ENCODE measurements at places on chromosomes 11 and 22.

DNA sequence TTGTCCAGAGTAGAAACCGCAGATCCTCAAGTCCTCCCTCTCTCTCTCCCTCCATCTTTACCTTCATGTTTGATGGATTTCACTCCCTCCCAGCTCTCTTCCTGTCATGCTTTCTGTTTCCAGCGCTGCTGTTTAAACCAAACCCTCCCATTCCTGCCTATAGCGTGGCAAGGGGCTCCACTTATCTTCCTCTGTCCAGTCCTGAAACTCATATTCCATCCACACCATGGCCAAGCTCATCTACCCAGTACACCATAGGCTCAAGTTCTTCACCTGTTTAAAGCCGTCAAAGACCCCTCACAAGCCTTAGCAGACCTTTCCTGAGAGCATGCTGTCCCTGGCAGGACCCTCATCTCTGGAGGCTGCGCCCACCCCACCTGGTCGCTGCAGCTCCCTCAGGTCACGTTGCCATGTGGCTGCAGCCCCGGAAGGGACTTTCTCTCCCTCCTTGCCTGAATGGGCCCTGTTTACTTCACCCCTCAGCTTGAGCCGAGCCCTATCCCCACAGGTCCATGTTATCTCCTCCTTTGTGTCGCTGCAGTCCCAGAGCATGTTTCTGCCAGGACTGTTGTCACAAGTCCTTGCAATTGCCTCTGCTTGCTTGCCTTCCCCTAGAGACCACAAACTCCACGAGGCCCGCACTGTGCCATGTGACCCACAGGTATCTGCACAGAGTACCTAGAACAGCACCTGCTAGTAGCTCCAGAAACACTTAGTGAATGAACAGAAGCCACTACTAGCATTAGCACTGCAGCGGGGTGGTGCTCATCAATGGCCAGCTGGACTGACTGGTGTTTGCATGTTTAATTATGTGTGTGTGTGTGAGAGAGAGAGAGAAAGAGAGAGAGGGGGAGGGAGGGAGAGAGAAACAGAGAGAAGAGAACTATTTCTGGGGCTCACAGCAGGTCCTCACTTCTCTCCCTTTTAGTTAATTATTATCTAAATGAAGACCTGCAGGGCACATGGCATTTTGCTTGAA, 149.4 kb upstream of the SNX19 start:
- DNase-seq, result no peak

DNA sequence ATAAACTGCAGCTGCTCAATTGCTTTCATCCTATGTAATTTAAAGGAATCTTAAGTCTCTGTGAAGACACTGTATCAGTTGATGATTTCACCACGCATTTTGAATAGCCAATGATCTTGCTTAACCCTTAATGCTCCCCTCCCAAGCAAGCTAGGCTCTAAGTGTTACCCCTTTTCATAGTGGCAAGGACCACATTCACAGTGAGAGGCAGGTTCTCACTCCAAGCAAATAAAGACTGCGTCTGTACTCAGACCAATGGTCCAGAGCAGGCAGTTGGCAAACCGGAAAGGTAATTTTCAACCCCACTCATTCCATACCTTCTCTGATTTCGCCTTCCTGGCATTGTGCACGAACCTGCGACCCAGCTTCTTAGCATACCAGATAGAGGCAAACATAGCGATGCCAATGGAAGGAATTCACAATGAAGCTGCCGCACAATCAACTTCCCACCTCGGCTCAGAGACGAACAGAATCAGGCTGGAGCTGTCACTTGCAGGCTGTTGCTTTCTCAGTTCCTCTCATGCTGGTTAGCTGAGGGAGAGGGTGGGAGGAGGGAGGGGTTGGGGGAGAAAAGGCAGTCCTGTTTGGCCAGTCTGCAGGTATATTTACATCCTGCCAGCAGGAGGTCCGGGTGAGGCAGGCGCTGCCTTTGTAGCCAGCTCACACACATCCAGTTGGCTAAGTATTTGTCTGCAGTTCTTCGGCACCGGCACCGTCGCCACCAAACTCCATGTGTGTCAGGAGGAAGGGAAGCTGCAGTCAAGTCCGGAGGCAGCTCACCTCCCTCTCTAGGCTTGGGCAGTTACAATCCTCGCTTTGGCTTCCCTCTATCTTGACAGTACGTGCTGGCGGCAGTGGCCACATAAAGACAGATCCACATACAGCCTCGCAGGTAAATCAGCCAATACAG, 1151.2 kb upstream of the CCDC90B start:
- no peak for DNase-seq

DNA sequence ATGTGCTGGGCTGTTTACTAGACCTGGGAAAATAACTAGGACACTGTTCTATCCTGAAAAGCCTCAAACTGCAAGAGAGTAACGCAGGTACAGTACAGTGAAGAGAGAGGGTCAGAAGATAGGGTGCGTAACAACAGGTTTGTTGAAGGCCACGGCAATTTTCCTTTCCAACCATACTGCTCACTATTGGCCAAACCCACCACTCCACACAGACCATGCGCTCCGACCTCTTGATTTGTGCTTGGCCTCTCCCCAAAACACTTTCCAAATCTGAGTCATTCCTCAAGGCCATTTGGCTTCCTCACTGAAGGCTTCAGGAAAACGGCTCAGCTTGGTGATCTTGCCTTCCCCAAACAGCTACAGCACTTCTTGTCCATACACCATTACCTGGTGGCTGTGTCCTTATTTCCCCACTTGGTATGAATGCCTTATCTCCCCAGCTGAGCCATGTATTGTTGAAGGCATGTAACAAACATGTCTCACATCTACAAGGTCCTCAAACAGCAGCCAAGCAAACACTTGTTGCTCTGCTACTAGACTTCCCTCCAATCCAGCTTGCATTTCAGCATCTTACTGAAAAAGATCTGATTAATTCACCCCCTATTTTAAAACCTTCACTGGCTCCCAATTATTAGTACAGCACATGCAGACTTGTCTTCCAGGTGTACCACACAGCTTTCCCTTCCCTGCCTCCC, 40.9 kb downstream of the TCF20 start:
- peak; percentile 32 for DNase-seq

DNA sequence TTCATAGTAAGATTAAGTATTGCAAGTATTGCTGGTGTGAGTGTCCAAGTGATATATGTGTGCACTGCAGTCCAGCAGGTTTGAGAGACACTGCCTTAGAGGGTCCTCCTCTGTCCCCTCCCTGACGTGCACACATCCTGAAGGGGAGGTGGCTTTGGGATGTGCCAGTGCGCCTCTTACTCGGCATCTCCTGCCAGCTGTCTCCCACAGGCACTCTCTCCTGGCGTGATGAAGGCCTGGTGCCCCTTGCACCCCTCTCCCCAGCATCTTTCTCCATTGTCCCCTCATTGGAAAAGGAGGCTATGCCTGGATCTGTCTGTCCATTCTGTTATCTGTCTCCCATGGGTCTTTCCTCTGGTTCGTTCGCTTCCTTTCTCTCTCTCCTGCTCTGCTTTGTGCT, 24.2 kb downstream of the GTPBP1 start:
- peak; percentile 53 for DNase-seq

DNA sequence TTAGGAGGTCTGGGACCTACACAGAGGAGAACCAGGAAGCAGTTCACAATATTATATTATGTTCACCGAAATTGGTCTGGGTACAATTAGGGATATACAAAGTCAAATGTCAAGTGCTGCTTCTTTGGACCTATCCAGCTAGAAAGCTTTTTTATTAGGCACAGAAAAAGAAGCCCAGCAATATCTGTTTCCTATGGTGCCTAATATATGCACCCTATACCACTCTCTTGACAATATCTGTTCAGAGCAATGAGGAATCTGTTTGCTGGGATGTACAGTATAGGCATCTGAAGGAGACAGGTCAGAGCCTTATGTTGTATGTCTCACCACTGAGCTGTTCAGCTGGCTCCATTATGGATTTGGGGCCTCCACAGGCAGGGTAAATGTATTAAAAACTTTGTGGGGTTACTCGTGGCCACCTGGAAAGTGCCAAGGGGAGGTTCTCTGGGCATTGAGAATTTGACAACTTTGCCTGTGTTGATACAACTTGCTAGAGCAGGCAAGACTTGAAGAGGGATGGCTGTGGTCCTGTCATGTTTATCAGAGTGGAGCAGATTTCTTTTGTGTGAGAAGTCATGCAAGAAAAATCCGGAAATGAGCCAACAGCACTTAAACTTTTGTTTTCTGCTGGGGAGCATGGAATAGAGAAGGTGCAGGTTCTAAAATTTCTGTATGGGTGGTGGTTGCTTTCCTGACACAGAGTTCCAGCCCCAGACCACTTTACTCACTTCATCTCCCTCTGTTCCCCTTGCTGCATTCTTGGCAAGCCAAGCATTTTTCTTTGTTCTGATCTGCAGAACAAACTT, 10.1 kb downstream of the STIM1 start:
- DNase-seq, result no peak

GRCh38 chr22:23579870-23580575, at the start of gene IGLL1:
IGLL1 (minus strand) TSS chr22:23580290; CDS start chr22:23580190, 100 bp downstream.
- DNase-seq, result no peak

Data from tibial artery (tissue), 4 donors.